Fibroblast of lung (primary cell): ENCODE measurements at places on chromosomes 16 and 17. TPM values are rescaled to one million over a fixed set of nuclear protein-coding genes. Genes with fewer than 3 reads are reported as not detected.

Gene OR2C1
- total RNA-seq, result under 0.01 and 0.17 TPM in 2 replicates

Gene SLFN12
- 26.2 and 34.0 TPM in 2 replicates for total RNA-seq

Gene TMEM220
- 3.1 and 4.3 TPM in 2 replicates for total RNA-seq

Gene CSH1
- not detected in 2 replicates for total RNA-seq

Gene CDT1
- 0.77 and 3.6 TPM in 2 replicates for total RNA-seq

Gene TEX19
- 0.17 TPM in 1 of 2 replicates, not detected in the other for total RNA-seq

Gene SUZ12
- total RNA-seq, result 18.7 and 26.1 TPM in 2 replicates

Gene KIF2B
- total RNA-seq, result not detected in 2 replicates

Gene CORO1A
- total RNA-seq, result 0.17 and 0.26 TPM in 2 replicates

Gene WNK4
- total RNA-seq, result under 0.01 and 0.51 TPM in 2 replicates

Gene PROCA1
- 2.3 and 2.6 TPM in 2 replicates for total RNA-seq

Gene VPS35
- 92.3 and 93.5 TPM in 2 replicates for total RNA-seq

Gene P2RX5
- total RNA-seq, result 0.99 and 1.0 TPM in 2 replicates

Gene MT1G
- total RNA-seq, result 11.6 and 16.4 TPM in 2 replicates

Gene UBE2O
- 9.2 and 12.4 TPM in 2 replicates for total RNA-seq

Gene MYO1D
- 32.1 and 46.6 TPM in 2 replicates for total RNA-seq

Gene NOB1
- 25.1 and 28.0 TPM in 2 replicates for total RNA-seq

Gene FOXL1
- total RNA-seq, result 24.1 and 27.4 TPM in 2 replicates

Gene RGS11
- total RNA-seq, result 3.1 and 6.3 TPM in 2 replicates

Gene BFAR
- 78.4 and 81.2 TPM in 2 replicates for total RNA-seq

Gene RNU2-1
- not detected in 2 replicates for total RNA-seq

Gene EVPLL
- not detected in 2 replicates for total RNA-seq

Gene CAPN15
- 16.4 and 21.3 TPM in 2 replicates for total RNA-seq

Gene LRRC36
- 0.51 and 0.66 TPM in 2 replicates for total RNA-seq

Gene KRTAP1-1
- not detected in 2 replicates for total RNA-seq

Gene TCAP
- 0.17 and 0.26 TPM in 2 replicates for total RNA-seq

Gene KRT15
- 0.17 TPM in 1 of 2 replicates, not detected in the other for total RNA-seq

Gene OR1F1
- total RNA-seq, result not detected in 2 replicates

Gene PARD6A
- total RNA-seq, result 4.1 and 4.8 TPM in 2 replicates

Gene ABCA8
- 42.6 and 47.2 TPM in 2 replicates for total RNA-seq

Gene C16orf96
- total RNA-seq, result under 0.01 TPM in 2 replicates

Gene ADORA2B
- 10.5 and 17.2 TPM in 2 replicates for total RNA-seq

Gene MINK1
- 15.9 and 28.6 TPM in 2 replicates for total RNA-seq

Gene CDR2L
- total RNA-seq, result 6.7 and 12.2 TPM in 2 replicates

Gene CDH11
- 220 and 302 TPM in 2 replicates for total RNA-seq

Gene LRRC75A
- total RNA-seq, result 2.1 and 3.1 TPM in 2 replicates

Gene SERPINF2
- under 0.01 and 0.17 TPM in 2 replicates for total RNA-seq

Gene C16orf90
- not detected in 2 replicates for total RNA-seq
